NCI-H1417 treated with DMSO at 0.1 percent for 48 hours (cell line): ENCODE measurements at places on chromosomes 2 and 18.

GRCh38 chr2:71064754-71065621 lies 3.5 kb upstream of the NAGK start:
- DNase-seq = no peak

- DNase-seq = no peak
These were observed 16.0 kb downstream of the NEB start for GRCh38 chr2:151718247-151718646.

DNA sequence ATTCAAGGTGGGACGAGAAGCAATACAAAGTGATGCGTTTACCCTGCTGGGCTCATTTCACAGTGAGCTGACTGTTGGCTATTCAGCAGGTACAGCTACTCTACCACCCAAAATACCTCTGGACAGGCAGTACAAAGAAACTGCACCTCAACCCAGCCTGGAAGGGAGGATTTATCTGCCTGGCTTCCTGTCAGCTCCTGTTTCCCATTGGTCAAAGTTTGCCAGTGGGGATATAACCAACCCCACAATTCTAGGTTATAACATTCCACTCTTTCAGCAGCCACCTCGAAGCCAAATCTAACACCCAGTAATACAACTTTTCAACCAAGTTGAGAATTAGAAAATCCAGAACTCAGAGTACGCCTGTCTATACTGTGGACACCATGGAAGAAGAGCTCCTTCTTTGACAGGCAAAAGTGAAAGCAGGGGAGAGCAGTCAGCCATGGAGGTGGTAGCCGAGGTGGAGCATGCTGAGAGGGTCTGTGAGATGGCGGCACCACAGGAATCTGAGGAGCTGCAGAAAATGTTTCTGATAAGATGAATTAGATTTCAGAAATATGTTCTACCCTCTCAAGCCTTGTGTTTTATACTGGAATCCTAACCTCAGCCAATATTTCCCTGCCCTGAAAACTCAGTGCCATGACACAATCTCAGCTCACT lies 10.8 kb downstream of the DUSP19 start:
- no peak for DNase-seq

- DNase-seq = no peak
These were observed 33.8 kb upstream of the DNAJC10 start for GRCh38 chr2:182682210-182682609.

DNA sequence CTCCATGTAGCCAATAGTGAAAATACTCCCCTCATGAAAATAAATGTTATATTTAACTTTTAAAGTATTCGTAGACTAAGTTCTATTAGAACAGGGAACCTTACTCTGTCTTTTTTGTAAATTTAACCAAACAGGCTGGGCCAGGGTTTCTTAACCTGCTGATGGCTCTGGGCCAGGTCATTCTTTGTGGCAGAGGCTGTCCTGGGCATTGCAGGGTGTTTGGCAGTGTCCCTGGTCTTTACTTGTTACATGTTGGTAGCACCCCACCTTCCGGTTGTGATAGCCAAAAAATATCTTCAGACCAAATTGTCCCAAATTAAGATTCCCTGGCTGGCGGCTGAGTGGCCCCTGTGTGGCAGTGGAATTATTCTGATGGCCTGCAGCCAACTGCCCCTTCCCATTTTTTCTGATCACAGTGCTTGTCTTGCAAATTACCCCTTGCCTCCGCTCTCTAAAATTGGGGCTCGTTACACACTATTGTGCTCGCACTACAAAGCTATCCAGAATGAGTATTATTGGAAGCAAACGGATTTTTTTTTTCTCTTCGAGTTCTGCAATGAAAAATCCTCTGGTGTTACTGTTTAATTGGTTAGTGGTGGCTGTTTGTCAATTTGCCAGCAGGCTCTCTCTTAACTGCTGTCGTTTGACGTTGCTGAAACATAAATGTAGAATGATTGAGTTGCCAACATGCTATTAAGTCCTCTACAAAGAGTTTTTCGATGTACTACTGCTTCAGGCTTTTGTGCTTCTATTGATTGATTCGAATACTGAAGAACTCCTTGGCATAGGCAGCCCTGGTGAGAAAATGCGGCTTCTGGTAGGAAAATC lies 216.9 kb downstream of the SH3RF3 start:
- DNase-seq = peak; percentile 9

DNA sequence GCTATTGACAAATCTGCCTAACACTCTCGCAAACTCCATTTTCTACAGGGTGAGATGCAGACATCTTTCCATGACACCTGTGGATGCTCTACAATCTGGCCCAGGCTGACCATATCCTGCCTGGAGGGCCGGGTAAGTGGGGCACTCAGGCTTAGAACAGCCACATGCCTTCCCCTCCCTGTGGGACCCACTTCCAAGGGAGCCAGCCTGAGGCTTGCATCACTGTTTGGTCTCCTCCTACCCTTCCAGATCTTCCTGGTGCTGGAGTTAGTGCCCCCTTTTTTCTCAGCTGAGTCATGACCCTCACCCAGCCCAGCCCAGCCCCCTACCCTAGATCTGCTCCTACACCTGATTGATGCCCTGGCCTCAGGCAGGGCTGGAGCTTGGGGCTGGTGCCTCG lies 150.2 kb upstream of the MSH6 start:
- no peak for DNase-seq

DNA sequence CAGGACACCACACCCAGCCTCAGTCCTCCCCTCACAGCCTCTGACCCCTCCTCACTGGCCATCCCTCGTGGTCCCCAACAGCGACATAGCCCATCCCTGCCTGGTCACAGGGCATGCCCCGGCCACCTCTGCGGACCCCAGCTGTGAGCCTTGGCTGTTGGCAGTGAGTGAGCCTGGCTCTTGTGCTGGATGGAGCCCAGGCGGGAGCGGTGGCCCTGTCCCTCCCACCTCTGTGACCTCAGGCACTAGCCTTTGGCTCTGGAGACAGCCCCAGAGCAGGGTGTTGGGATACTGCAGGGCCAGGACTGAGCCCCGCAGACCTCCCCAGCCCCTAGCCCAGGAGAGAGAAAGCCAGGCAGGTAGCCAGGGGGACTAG lies 7.9 kb downstream of the DES start:
- DNase-seq = no peak

DNA sequence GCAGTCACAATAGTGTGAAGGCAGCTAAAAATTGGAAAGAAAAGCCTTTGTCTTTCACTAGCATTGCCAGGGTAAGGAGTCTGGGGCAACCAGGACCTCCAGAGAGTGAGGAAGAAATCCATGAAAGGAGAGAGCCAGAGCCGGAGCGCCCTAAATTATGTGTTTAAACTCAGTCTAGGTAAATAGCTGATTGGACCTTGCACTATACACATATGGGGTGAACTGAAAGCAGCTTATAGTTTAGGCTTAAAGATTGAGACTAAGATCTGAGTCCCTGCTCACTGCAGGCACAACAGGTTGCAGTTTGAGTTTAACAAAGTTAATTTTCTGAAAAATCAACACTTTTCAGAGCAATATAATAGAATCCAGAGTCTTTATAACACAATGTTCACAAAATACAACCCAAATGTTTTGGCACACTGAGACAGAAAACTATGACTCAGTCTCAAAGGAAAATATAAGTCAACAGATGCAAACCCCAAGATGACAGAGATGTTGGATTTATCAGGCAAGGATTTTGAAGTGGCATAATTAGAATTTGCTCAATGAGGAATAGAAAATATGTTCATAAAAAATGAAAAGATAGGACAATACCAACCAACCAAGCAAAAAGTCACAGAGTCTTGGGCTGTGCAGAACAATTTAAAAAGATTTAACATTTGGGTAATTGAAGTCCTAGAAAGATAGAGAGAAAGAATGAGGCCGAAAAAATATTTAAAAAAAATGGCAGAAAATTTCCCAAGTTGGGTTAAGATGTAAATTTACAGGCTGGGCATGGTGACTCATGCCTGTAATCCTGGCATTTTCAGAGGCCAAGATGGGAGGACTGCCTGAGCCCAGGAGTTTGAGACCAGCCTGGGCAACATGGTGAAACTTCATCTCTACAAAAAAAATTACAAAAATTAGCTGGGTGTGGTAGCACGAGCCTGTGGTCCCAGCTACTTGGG lies 39.6 kb downstream of the DOK1 start:
- DNase-seq = no peak

DNA sequence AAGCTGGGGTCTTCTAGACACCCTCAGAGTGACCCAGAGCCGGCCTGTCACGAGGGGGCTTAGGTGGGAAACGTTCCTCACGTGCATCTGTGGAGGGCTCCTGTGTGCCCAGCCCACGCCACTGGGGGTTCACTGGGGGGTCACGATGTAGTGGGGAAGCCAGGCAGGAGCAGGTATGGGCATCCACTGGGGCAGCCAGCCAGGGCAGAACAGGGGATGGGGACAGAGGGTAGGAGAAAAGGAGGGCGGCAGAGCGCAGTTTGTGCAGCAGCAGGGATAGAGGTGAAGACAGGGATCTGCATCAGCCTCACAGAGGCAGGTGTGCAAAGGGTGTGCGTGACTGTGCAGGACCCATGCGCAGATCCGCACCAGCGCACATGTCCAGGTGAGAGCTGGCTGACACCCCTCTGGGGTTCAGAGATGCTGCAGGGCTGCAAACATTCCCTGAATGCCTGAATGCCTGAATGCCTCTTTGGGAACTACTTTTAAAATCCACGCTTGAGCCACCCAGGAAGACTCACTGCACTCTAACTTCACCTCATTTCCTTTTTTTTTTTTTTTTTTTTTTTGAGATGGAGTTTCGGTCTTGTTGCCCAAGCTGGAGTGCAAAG lies 10.0 kb downstream of the PNKD start:
- no peak for DNase-seq

DNA sequence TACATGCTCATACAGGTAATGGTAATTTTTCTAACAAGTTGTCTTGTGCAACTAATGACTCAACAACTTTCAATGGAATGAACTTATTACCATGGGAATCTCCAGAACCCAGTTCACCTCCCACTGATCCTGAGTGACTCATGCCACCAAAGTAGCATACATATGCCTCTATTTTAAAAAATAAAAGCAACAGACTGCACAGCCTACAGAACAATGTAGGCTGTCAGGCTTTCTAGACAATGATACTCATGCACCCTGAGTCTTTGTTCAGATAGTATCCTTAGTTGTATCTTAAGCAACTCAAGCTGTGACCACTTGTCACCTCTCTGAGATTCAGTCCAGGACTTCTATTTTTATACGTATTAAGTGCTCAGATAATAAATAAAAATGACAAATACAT lies 531.0 kb upstream of the SETBP1 start:
- DNase-seq = no peak

DNA sequence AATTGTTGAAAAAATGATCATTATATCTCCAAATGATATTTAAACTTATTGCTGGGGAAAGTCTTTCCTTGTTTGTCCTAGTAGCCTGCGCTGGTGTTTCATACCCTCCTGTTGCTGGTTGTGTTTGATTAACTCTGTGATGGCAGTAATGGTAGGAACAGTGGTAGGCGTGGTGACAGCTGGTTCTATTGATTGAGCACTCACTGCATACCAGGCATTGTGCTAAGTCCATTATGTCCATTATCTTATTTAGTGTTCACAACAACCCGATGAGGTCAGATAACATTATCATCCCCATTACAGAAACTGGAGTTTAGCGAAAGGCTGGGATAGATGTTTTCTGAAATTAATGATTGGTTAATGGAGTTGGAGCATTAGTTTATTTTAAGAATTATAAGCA lies 77.8 kb upstream of the STON1 start:
- peak; percentile 70 for DNase-seq

DNA sequence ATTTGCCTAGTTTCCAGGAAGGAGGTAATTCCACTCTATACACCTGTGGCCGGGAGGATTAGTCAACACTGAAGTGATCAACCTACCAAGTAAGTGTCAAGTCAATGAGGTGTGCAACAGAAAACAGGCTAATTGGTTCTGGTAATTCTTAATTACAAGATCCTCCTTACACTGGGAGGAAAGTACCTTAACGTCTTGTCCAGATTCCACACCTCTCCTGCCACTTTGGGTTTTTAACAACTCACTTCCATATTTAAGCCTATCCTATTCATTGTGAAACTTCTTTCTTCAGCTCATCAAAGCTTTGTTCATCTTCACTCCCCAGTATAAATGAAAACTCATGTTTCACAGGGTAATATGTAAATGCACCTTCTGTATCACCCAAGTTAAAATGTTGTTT lies 22.0 kb upstream of the MAP4K4 start:
- DNase-seq = no peak

DNA sequence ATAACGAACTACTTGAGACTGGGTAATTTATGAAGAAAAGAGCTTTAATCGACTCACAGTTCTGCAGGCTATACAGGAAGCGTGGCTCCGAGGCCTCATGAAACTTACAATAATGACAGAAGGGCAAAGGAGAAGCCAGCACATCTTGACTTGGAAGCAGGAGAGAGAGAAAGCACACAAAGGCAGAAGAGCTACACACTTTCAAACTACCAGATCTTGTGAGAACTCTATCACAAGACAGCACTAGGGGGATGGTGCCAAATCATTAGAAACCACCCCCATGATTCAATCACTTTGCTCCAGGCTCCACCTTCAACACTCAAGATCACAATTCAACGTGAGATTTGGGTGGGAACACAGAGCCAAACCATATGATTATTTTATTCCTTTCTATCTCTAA lies 655.9 kb upstream of the SYT4 start:
- DNase-seq = no peak

DNA sequence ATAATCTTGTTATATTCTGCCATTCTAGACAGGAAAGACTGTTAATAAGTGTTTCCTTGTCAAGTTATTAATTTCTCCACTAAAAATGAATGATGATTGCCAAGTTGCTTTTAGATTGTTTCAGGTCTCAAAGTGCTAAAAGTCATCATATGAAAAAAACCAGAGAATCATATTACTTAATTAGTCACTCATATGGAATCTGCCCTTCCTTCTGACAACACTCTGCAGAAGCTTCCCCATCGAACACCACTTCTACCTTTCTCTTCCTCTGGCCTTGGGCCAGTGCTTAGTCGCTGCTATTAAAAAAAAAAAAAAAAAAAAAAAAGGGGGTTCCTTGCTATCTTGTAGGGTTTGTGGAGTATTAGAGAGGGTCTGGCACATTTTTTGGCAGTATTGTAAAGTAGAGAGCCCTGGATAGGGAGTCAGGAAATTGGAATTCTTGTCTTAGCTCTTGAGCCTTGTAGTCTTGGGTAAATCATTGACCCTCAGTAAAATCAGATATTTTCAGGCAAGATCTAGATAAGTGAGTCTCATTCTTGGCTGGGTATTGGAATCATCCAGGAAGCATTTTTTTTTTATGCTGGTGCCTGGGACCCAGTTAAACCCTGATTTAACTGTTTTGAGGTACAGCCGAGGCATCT lies 141.7 kb upstream of the CCDC68 start:
- DNase-seq = no peak

- no peak for DNase-seq
These were observed 88.5 kb downstream of the TWIST2 start for GRCh38 chr2:238936162-238937052.

DNA sequence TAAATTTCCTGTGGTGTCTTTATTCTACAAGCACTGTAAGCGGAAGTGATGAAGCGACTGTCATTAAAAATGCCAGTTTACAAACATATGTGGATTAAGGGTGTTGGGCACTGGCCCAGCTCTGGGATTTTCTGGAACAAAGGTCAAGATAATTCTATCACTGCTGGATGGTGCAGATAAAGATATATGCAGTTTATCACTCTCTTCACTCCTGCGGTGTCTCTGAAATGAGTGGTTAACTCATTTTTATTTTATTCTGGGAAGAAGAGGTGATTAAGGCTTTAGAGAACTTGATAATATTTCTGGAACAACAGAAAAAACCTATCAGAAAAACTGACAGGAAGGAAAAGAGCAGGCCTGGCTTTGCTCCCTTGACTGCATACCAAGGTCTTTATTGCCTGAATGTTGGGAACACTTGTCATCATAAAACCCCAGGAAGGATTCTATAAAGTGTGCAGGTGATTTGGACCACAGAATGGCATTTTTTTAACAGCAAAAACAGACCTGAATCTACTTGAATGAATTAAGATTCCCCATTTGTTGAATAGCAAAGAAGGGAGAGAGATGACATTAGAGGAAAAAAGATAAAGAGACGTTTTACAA lies 32.4 kb downstream of the ABCB11 start:
- DNase-seq = no peak

- no peak for DNase-seq
These were observed 231.8 kb downstream of the KCNS3 start for GRCh38 chr2:18110222-18110621.
